Right kidney (tissue), 9 donors: ENCODE measurements at places on chromosomes 5 and 9.

DNA sequence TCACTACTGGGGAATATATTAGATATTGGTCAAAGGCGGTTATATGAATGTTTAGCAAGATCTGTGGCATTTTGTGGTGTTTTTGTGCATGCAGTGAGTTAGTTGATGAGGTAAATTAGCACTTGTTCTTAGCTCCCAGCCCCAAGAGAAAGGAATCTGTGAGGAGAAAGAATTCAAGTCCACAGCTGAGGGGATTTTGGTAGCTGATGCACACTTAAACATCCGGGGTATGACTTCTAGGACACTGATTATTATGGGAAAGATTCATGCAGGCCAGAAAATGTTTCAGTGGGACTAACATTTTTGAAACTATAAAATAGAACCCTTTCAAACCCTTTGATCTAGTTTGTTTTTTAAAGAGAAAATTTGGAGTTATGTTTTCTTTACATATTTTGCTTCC, 118.2 kb upstream of the RPS23 start:
- DNase-seq = no peak

GRCh38 chr9:34685591-34685990, 5.5 kb downstream of the CCL19 start:
- no peak for DNase-seq

- no peak for DNase-seq
Observed at GRCh38 chr9:76709020-76709419, 55.2 kb upstream of the PCA3 start.

DNA sequence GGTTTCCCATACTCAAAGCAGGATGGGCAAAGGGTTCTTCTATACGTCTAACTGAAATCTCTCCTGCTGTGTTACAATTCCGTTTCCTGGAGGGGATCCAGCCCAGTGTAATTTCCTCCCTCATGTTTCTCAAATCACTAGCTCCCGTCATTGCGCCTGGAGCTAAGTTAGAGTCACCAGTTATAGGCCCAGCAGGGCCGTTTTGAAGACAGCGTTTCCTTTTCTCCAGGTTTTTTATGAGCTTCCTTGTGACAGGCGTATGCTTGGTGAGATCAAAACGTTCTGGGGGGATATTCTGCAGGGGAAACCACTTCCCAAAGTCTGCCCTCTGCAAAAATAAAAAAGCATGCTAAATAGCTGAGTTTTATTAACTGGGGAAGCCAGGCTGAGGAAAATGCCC, 53.0 kb upstream of the WWC1 start:
- DNase-seq = no peak

DNA sequence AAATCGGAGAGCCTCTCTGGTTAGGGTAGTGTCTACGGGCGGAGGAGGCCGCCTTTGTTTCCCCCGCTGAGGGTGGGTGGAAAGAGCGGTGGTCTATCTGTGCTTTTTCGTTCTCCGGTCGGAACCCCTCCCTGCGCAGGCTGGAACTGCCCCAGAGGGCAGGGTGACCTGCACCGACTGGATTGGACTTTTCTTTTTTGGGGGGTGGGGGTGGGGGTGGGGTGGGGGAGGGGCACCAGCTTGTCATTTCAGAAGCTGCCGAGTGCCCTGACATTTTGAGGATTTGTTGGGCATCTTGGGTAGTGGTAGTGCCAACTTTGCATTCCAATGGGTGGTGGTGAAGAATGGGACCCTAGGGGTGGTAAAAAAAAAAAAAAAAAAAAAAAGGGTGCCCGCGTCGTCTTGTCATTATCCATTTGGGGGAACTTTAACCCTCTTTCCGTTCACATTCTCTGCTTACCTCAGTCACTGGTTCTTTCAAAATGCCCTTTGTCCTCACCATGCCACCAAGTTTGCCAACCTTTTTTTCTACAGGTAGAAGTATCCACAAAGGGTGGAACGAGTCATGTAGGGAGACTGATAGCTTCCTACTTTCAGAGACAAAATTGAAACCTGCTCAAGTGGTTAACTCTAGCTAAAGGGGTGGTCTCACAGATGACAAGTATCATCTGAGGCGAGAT, 1.3 kb downstream of the UBE2R2 start:
- DNase-seq = peak; percentile 39

GRCh38 chr9:71483436-71483835, 284.9 kb downstream of the CEMIP2 start:
- no peak for DNase-seq

- no peak for DNase-seq
Observed at GRCh38 chr5:180021900-180022299, 49.7 kb downstream of the RNF130 start.
